ENCODE measurements at places on chromosomes 12 and 14. TPM values are rescaled to one million over a fixed set of nuclear protein-coding genes. Genes with fewer than 3 reads are reported as not detected.

The SDR9C7 gene
- not detected for total RNA-seq

DNA sequence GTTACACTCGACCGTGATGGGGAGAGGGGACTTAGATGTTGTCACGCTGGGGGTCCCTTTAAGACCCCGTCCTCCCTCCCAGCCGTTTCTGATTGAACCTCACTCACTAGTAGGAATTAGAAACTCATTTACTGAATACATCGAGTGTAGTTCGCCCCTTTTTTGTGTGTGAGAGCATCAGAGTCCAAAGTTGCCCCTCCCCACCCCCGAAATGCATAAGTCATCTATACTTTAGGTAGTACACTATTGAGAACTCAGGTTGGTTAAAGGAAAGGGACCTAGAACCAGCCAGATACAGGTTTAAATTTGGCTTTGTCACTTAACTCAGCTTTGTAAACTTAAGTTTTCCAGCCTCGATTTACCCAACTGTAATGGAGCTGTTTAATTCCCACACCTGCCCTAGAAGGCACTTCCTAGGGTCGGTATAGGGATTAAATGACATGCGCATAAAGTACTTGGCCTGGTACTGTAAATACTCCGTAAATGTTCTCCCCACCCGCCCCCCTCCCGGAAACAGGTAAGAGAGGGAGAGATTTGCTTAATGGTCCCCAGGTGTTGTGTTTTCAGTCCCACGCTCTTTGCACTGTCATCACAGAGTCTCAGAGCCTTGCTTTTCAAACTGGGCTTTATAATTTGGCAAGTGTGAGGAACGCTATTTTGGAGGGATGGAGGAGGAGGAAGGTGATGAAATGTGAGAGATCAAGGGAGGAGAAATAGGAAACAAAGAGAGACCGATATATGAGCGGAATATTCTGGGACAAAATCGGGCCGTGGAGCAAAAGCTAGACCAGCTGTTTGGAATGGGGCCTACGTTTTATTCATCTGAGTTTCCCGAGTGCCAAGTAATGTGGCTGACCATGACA lies 897 bp downstream of the SUDS3 start:
- no peaks in the 10 kb centered on the region for H3K27me3 ChIP-seq
- peak overlapping the region; percentile 95 for H3K4me3 ChIP-seq
- H3K36me3 ChIP-seq: peaks cover 31% of the 10 kb centered on the region

DNA sequence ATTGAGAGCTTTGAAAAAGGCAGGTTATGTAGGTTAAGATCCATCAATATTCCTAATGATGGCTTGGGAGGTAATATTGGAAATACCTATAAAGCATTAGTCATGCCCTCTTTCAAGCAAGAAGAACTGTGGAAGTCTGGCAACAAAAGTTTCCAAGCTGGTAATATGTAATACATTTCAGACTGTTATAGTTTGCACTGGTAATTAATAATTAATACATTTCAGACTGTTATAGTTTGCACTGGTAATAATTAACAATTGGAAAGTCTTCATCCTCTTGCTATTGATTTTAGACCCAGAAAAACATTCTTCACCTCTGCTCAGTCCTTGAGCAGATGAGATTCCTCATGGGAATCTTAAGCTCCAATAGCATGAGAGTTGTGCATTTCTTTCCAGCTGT lies 29.0 kb upstream of the WDR89 start:
- H3K36me3 ChIP-seq: no peaks in the 10 kb centered on the region
- H3K27me3 ChIP-seq: no peaks in the 10 kb centered on the region
- no peak overlapping the region for H3K27ac ChIP-seq
- no peaks in the 10 kb centered on the region for H3K4me1 ChIP-seq
- DNase-seq: no peak

The SCN8A gene
- 0.53 TPM for total RNA-seq

The AMDHD1 gene
- 1.8 TPM for total RNA-seq

DNA sequence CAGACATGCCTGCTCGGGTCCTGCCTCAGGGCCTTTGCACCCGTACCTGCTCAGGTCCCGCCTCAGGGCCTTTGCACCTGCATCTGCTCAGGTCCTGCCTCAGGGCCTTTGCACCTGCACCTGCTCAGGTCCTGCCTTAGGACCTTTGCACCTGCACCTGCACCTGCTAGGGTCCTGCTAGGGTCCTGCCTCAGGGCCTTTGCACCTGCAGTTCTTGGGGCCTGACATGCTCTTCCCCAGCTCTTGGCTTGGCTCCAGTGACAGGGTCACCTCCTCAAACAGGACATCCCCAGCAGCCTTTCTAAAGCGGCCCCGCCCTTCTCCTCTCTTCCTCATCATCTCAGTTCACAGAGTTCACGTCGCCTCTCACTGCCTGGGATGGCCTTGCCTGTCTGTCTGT lies 54.9 kb upstream of the NCOR2 start:
- H3K27ac ChIP-seq: peak overlapping the region; percentile 75
- H3K36me3 ChIP-seq: no peaks in the 10 kb centered on the region
- H3K4me3 ChIP-seq: no peak overlapping the region
- DNase-seq: peak; percentile 57
- peaks cover 48% of the 10 kb centered on the region for H3K4me1 ChIP-seq

GRCh38 chr14:89767131-89767530 lies 187.4 kb downstream of the EFCAB11 start:
- no peak overlapping the region for H3K27ac ChIP-seq
- no peak overlapping the region for H3K4me3 ChIP-seq
- no peaks in the 10 kb centered on the region for H3K27me3 ChIP-seq
- no peaks in the 10 kb centered on the region for H3K36me3 ChIP-seq

The ACSS3 gene
- total RNA-seq: 32.4 TPM

DNA sequence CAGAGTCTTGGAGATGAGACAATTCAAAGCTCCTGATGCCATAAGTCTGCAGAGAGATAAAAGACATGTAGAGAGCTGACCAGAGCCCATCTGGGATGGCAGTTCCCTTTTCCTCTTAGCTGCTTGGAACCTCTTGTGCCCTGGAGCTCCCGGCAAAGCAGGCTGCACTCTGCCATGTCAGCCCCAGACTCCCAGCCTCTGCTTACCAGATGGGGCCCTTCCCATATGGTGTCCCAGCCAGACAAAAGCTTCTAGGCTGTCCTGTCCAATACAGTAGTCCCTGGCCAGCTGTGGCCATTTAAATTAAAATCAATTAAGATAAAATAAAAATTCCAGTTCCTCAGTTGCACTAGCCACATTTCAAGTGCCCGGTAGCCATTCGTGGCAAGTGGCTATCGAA lies 303.9 kb downstream of the TTC6 start:
- H3K4me3 ChIP-seq: no peak overlapping the region
- DNase-seq: no peak
- no peaks in the 10 kb centered on the region for H3K36me3 ChIP-seq
- H3K4me1 ChIP-seq: no peaks in the 10 kb centered on the region
- H3K27ac ChIP-seq: no peak overlapping the region

GRCh38 chr14:53954551-53955228 lies 1.9 kb downstream of the BMP4 start:
- H3K4me3 ChIP-seq: peak overlapping the region; percentile 69
- peaks cover 17% of the 10 kb centered on the region for H3K4me1 ChIP-seq
- peaks cover 35% of the 10 kb centered on the region for H3K27me3 ChIP-seq
- peak overlapping the region; percentile 84 for H3K27ac ChIP-seq
- H3K36me3 ChIP-seq: peaks cover 9% of the 10 kb centered on the region

DNA sequence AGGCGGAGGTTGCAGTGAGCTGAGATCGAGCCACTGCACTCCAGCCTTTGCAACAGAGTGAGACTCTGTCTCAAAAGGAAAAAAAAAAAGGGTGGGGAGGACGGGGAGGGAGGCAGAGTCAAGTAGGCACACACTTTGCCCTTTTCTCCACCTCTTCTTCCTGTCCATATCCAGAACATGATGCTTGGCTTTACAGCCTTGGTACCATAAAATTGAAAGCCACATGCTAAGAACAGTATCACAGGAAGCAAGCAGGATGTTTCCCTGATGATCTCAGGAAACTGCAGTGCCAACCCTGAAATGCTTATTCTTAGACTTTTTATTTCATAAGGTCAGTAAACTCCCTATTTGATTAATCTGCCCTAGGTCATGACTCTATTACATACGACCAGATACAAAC lies 32.5 kb upstream of the YAF2 start:
- no peaks in the 10 kb centered on the region for H3K4me1 ChIP-seq
- H3K36me3 ChIP-seq: no peaks in the 10 kb centered on the region
- no peak for DNase-seq
- H3K27ac ChIP-seq: no peak overlapping the region
- H3K4me3 ChIP-seq: no peak overlapping the region

DNA sequence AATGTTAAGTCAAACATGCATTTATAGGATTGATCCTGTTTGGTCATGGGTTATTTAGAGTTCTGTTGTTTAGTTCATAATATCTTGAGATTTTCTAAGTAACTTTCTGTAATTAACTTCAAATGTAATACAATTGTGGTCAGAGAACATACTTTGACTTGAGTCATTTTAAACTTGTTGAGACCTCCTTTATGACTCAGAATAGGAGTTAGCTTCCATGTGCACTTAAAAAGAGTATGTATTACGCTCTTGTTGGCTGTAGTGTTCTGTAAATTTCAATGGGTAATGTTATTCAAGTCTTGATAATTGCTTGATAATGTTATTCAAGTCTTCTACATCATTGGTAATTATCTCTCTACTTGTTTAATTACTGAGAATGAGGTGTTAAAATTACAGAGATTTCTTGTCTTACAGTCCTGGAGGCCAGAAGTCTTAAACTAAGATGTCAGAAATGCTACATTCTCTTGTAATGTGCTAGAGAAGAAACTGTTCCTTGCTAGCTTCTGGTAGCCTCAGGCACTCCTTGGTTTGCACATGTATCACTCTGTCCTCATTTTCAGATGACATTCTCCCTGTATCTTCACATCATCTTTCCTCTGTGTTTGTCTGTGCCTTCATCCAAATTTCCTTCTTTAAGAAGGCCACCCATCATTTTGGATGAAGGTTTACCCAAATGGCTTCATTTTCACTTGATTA lies 197.3 kb downstream of the TMTC3 start:
- H3K36me3 ChIP-seq: no peaks in the 10 kb centered on the region
- no peaks in the 10 kb centered on the region for H3K4me1 ChIP-seq
- no peaks in the 10 kb centered on the region for H3K27me3 ChIP-seq
- no peak overlapping the region for H3K4me3 ChIP-seq

- no peaks in the 10 kb centered on the region for H3K4me1 ChIP-seq
- H3K27ac ChIP-seq: no peak overlapping the region
- no peak for DNase-seq
- no peaks in the 10 kb centered on the region for H3K36me3 ChIP-seq
These were observed 288.4 kb downstream of the GXYLT1 start for GRCh38 chr12:41856228-41856627.

The GLTP gene
- 45.3 TPM for total RNA-seq

GRCh38 chr12:78331181-78331580 lies 500.5 kb downstream of the NAV3 start:
- DNase-seq: no peak
- no peaks in the 10 kb centered on the region for H3K4me1 ChIP-seq
- no peak overlapping the region for H3K4me3 ChIP-seq
- no peaks in the 10 kb centered on the region for H3K27me3 ChIP-seq
- no peaks in the 10 kb centered on the region for H3K36me3 ChIP-seq

DNA sequence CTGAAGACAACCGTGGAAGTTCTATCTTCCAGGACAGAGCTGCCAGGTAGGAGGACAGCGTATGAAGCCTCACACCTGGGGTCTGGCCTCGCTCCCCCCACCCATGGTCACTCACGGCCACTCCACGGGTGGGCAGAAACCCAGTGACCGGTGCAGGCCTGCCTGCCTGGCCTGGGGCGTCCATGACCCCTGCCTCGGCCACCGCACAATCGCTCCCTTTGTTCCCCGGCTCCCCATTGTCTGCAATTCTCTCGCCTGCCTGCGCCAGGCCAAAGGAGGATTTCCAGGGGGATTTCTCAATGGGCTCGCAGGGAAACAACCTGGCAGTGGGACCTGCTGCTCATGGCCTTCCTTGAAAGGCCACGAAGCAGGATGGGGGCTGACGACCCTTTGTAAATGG lies 22.6 kb downstream of the CCDC85C start:
- no peak overlapping the region for H3K27ac ChIP-seq
- peaks cover 33% of the 10 kb centered on the region for H3K4me1 ChIP-seq
- DNase-seq: no peak
- H3K36me3 ChIP-seq: no peaks in the 10 kb centered on the region
- H3K4me3 ChIP-seq: no peak overlapping the region

- no peak overlapping the region for H3K27ac ChIP-seq
- H3K36me3 ChIP-seq: no peaks in the 10 kb centered on the region
- no peaks in the 10 kb centered on the region for H3K4me1 ChIP-seq
- DNase-seq: no peak
These were observed 162.5 kb downstream of the DPF3 start for GRCh38 chr14:72731252-72732020.

- no peaks in the 10 kb centered on the region for H3K27me3 ChIP-seq
- peaks cover 50% of the 10 kb centered on the region for H3K36me3 ChIP-seq
- peak overlapping the region; percentile 77 for H3K4me3 ChIP-seq
- peak overlapping the region; percentile 98 for H3K27ac ChIP-seq
- DNase-seq: peak; percentile 73
These were observed 716 bp downstream of the HSP90AA1 start for GRCh38 chr14:102085948-102086708.

GRCh38 chr12:47120736-47121135 lies 41.0 kb upstream of the AMIGO2 start:
- H3K4me3 ChIP-seq: no peak overlapping the region
- H3K36me3 ChIP-seq: no peaks in the 10 kb centered on the region
- no peaks in the 10 kb centered on the region for H3K27me3 ChIP-seq
- H3K4me1 ChIP-seq: no peaks in the 10 kb centered on the region
- no peak overlapping the region for H3K27ac ChIP-seq
- DNase-seq: no peak

The PPP4R4 gene
- total RNA-seq: 5.9 TPM

DNA sequence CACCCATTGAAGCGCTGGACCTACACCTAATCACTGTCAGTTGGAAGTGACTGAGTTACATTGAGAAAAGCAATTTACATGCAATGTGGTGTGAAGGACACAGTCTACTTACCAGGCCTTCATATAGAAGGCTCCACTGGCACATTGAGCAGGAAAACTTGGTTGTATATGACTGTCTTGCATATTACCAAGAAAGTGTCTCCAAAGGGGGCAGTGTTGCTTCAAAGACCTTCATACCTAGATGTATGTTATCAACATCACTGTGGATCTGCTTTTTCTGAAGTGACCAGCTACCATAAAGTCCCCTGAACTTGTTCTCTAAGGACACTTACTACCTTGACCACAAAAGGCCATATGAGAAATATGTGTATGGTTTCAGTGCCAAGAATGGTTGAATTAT lies 64.1 kb downstream of the NELL2 start:
- no peak overlapping the region for H3K4me3 ChIP-seq
- no peak for DNase-seq
- H3K27me3 ChIP-seq: no peaks in the 10 kb centered on the region
- H3K27ac ChIP-seq: no peak overlapping the region

GRCh38 chr12:60724475-60724874 lies 1128.6 kb downstream of the SLC16A7 start:
- no peaks in the 10 kb centered on the region for H3K36me3 ChIP-seq
- H3K27me3 ChIP-seq: no peaks in the 10 kb centered on the region
- no peak overlapping the region for H3K4me3 ChIP-seq
- no peak for DNase-seq
- H3K27ac ChIP-seq: no peak overlapping the region
- H3K4me1 ChIP-seq: no peaks in the 10 kb centered on the region

GRCh38 chr12:97151481-97151880 lies 244.4 kb downstream of the NEDD1 start:
- no peak for DNase-seq
- H3K4me1 ChIP-seq: no peaks in the 10 kb centered on the region
- H3K4me3 ChIP-seq: no peak overlapping the region
- no peak overlapping the region for H3K27ac ChIP-seq

- H3K27me3 ChIP-seq: no peaks in the 10 kb centered on the region
- no peak overlapping the region for H3K4me3 ChIP-seq
- DNase-seq: no peak
- peaks cover 6% of the 10 kb centered on the region for H3K4me1 ChIP-seq
- H3K27ac ChIP-seq: no peak overlapping the region
These were observed 16.9 kb downstream of the PLEKHG7 start for GRCh38 chr12:92719674-92720073.

The LRP6 gene
- 47.4 TPM for total RNA-seq

The OR4N5 gene
- not detected for total RNA-seq

Measured in lower lobe of right lung (tissue), 2 donors.